ENCODE measurements at places on chromosomes 12 and 14.

DNA sequence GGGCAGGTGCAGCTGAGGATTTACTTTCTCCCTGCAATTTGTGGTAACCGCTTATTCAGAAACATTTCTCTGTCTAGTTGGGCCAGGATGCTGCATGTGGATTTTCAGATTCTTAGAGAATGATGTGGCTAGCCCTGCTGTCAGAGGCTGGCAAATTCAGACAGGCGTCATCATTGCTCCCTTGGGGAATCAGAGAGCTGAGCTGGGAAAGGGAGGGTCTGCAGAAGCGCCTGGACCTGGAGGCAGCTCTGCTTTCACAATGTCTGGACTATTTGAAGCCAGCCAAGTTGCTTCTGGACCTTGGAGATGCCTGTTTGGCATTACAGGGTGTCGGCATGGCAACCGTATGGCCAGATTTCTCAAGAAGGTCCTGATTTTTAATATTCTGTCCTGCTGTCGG, 3.4 kb downstream of the GALNT16 start:
- peak; percentile 55 for DNase-seq

- DNase-seq: no peak
Observed at GRCh38 chr14:104641753-104642539, 37.4 kb upstream of the TMEM179 start.

DNA sequence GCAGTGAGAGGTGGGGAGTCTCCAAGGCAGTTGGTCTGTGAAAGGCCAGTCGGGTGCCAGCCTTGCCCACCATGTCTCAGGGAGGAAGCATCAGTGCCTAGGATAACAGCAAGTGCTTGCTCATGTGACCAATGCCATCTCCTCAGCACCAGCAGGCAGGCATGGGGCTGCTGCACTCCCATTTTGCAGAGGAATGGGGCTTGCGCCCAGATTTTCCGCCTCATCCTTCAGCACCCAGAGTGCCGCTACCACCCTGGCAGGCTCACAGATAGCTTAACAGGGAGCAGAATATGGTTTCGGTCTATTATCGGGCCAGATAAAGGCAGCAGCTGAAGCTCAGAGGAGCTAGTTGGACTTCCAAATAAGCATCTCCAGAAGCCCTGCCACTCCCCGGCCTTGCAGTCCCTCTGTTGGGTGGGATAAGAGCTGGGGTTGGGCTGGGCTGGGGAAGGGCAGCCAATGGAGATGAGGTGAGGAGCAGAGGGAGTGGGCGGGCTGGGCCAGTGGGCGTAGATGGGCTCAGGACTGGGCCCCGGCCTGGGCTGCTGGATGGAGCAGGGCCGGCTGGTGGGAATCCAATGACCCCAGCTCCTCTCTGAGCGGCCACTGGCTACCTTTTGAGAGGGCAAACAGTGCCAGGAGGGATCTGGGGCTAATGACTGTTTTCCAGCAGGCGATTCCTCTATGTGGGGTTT, 8.4 kb upstream of the KRT80 start:
- DNase-seq: no peak

DNA sequence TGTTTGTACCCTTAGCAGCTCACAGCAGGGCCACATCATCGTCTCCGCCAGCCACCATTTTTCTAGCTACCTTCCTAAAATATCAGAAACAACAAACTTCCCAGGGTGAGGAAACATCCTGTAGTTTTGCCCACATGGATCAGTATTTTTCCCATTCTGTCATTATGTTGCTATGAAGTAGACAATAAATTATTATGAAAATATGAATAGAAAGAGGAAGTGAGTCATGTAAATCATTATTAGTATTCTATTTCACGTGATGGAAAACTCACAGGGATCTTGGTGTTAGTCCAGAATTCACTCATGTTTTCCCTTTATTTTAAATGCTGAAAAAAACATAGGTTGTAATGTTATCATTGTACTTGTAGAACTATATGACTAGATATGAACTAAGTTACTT, 319.4 kb downstream of the SYT1 start:
- DNase-seq: no peak

GRCh38 chr14:100381395-100382105, 58.4 kb downstream of the SLC25A47 start:
- DNase-seq: no peak

DNA sequence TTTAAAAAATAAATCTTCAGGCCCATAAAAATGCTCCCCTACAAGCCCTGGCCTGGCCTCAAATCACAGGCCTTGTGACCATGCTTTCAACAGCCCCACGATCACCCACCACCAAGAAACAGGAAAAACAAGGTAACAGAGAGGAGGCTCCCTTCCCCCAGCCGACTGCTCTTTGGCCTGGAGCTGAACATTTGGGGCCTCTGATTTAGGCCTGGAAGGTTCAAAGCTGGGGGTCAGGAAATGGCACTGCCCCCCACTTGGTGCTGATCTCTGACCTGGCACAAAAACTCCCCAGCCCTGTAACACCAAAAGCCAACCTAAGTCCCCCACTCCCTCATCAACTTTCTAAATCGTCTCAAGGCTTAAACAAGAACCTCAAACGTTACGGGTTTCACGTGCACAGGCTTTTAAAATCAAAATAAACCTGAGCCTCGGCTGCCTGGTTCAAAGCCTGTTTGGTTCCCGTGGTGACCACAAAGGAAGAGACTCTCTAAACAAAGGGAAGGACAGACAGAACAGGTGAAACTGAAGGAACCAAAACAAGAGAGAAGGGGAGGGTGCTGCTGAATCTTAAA, 9.0 kb downstream of the ACTN1 start:
- DNase-seq: no peak

GRCh38 chr14:105945896-105946295, 419.5 kb downstream of the TMEM121 start:
- DNase-seq: no peak

- no peak for DNase-seq
Observed at GRCh38 chr14:88321692-88322503, 1.2 kb downstream of the KCNK10 start.

- no peak for DNase-seq
Observed at GRCh38 chr12:79057540-79057939, 193.0 kb downstream of the SYT1 start.

DNA sequence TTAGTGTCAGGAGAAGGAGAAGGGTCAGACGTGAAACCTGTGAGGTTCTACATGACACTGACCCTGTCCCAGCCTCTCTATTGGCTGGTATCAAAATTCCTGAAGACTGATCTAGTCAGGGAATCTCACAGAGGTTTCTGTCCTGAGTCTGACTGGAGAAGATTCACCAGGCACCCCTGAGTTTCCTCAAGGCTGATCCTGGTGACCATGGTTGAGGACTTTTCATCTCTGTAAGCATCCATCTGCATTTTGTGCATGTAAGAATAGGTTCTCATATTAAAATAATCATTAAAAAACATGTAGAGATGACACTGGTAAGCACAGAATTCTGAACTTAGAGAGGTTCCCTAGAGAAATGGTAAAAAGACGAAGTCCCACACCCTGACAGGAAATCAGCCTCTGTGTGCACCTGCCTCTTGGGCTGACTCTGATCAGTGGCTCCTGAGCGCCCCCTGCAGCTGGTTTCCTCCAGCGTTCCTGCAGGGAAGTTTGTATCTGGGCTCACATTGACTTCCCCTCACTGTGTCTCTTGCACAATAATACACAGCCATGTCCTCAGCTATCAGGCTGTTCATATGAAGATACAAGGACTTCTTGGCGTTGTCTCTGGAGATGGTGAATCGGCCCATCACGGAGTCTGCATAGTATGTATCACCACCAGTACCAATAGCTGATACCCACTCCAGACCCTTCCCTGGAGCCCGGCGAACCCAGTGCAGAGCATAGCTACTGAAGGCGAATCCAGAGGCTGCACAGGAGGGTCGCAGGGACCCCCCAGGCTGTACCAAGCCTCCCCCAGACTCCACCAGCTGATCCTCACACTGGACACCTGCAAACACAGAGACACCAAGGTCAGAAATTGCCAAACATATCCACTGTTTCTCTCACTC, 991.9 kb downstream of the TMEM121 start:
- no peak for DNase-seq

GRCh38 chr14:103065861-103066260, 8.5 kb upstream of the CDC42BPB start:
- DNase-seq: no peak

GRCh38 chr12:113757221-113758002, 208.7 kb downstream of the RBM19 start:
- DNase-seq: no peak

GRCh38 chr14:23638414-23639047, 2.4 kb downstream of the DHRS2 start:
- no peak for DNase-seq

- no peak for DNase-seq
Observed at GRCh38 chr12:116247377-116247776, 30.1 kb downstream of the MED13L start.

GRCh38 chr12:59600171-59600570, 4.3 kb downstream of the SLC16A7 start:
- no peak for DNase-seq

DNA sequence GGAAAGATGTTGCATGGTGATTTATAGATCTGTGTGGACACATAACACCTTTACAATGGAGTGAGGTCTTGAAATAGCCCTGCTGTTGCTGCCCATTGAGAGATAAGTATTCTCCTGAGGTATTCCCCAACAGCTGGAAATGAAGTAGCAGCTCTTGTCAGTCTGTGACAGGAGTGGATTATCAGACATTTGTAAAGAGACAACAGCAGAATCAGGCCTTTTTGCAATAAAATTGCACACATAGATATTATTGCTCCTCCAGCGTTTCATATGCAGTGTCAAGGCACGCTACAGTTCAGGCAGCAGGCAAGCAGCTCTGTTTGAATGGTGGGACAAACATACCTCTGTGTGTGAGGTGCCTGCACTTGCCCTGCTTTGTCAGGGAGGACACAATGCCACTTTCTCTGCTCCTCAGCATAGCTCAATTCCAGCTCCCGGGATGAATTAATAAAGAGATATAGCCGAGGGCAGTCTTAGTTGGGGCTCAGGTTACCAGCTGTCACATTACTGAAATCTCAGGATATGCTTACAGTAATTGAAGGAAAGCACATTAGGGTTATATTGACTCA, 49.4 kb downstream of the BICD1 start:
- no peak for DNase-seq

DNA sequence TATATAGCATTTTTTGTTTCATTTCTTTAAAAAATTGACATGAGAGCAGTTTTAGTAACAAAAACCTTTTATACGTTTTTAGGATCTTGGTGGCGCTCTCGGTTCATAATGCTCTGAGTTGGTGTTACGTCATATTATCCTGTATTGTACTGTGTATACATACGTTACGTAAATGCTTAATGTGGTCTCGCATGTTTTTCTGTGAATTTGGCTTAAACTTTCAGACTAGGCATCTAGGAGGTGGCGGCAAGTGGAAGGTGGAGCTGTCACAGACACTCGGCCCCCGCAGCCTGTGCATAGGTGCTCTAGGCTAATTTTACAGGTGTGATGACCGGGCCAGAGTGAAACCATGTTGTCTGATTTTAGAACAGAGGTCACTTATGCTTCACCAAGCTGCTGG, 60.0 kb downstream of the PPP2R5C start:
- no peak for DNase-seq

DNA sequence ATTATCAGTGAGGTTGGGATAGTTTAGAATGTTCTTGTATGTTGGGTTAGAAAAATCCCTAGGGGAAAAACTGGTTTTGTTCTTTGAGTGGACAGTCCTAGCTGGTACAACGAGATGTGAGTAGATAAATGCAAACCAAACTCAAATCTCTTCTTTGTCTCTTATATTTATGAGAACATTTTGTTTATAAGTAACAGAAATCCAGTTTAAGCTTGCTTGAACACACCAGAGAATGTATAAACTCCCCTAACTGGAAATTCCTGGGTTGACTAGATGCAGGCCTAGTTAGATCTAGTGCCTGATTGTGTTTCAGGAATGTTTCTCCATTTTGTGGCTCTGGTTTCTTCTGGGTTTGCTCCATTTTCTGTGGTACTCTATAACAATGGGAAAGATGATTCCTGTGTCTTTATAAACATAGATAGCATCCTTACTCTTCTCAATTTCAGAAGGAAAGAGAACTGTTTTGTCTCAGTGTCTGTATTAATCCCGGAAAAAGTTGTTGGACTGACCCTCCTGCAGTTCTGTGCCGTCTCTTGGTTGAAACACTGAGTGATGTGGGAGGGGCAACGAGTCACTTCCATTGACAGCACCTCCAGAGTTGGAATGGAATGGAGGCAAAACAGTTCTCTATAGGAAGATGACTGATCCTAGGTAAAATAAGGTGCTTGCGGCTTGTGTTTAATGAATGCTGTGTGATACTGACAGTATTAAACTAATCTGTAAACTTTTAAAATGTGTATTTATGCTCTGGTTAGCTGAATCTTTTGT, 244.8 kb downstream of the TMTC2 start:
- no peak for DNase-seq

GRCh38 chr12:130835011-130835410, 4.0 kb downstream of the STX2 start:
- DNase-seq: no peak

DNA sequence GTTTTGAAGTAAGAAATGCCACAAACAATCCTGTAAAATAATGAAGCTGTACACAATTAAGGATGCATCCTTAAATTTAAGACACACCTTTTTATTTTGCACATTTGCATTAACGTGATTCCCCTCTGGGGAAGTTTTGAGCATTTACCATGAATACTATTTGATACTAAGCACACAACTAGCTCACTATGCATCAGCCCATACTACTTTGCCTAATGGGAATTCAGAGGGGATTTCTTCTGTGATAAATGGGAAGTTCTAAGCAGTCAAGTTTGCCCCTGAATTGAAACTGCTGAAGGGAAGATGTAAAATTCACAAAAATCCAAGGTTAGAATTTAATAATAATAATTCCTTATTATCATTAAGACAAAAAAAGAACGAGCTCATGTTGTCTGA, 27.4 kb downstream of the SINHCAF start:
- DNase-seq: no peak

DNA sequence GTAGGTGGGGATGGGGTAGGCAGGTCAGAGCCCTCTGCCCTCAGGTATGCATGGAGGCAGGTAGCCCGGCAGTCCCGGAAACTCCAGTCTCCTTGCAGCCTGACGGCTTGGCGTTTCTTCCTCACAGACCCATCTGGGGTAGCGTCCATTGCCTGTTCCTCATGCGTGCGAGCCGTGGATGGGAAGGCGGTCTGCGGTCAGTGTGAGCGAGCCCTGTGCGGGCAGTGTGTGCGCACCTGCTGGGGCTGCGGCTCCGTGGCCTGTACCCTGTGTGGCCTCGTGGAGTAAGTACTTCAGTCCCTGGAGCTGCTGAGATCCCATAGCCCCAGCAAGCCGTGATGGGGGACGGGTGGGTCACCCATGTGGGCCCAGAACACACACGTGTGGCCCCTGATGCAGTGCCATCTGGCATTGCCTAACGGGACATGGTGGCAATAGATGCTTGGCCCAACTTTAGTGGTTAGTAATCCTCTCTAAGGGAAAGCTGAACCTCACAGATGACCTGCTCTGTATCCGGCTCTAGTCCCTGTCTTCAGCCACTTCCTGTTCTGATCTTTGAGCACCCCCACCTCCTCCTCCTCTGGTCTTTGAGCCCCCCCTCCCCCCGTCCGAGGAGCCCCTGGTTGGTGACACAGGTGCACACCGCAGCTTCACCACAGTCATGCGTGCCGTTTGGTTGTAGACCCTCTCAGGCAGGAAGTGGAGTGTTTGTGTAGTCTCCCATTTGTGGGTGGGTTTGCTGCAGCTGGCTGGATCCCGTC, 3.7 kb downstream of the SIVA1 start:
- no peak for DNase-seq
